ENCODE measurements at places on chromosomes 6 and 20.

DNA sequence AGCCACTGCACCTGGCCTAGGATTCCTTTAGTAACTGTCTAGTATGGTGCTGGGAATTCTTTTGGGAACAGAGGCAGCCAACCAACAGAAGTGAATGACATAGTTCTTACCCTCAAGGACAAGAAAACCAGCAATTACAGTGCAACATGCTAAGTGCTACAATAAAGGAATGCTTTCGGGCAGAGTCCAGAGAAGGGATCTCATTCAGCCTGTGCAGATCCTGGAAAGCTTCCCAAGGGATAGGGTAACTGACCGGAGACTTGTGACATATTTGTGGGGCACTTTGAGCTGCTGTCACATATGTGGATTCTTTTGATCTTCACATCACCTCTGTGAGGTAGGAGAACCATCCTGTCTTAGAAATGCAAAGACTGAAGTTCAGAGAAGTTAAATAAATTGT, 46.8 kb downstream of the C6orf15 start:
- H3K36me3 ChIP-seq, result no peaks in the 10 kb centered on the region
- peaks cover 14% of the 10 kb centered on the region for H3K27me3 ChIP-seq
- no peak overlapping the region for H3K27ac ChIP-seq
- no peak for DNase-seq
- H3K4me1 ChIP-seq, result no peaks in the 10 kb centered on the region

DNA sequence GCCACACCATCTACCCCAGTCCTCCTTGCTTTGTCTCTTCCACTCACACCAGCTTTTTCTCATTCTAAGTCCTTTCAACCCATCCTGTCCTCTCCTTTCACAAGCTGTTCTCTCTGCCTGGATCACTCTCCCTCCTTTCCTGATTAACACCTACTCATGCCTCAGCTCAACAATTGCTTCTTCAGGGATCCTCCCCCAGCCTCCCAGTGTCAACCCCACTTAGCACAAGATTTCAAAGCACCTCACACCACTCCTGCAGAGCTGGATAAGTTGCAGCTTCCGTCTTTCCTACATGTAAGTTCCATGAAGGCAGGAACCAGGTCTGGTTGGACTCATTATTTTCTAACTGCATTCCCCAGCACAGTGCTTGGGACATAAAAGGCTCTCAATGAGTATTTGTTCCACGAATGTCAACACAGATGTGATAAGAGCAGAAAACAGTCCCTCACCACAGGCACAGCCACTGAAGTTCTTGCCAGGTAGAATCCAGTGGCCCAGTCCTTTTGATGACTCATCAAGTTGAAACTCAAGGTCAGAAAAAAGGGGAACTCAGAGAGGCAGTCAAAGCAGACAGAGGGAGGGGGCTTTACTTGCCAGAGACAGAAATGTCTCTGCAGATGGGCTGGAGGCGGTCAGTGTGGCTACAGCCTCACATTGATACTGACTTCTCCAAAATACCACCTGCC, 193.4 kb upstream of the PRDM1 start:
- H3K27ac ChIP-seq, result no peak overlapping the region
- no peaks in the 10 kb centered on the region for H3K36me3 ChIP-seq
- H3K27me3 ChIP-seq, result no peaks in the 10 kb centered on the region
- no peak overlapping the region for H3K4me3 ChIP-seq

GRCh38 chr6:156779206-156780094, 2.3 kb downstream of the ARID1B start:
- peaks cover 2% of the 10 kb centered on the region for H3K36me3 ChIP-seq
- H3K4me1 ChIP-seq, result peaks cover 31% of the 10 kb centered on the region
- peak; percentile 27 for DNase-seq
- H3K4me3 ChIP-seq, result peak overlapping the region; percentile 92

- peaks cover 26% of the 10 kb centered on the region for H3K4me1 ChIP-seq
- peak overlapping the region; percentile 81 for H3K27ac ChIP-seq
- H3K36me3 ChIP-seq, result peaks cover 2% of the 10 kb centered on the region
Observed at GRCh38 chr6:6008089-6008647, 1.4 kb upstream of the NRN1 start.

Data from T-helper 17 cell (primary cell).